ENCODE measurements at places on chromosomes 7 and 10.

DNA sequence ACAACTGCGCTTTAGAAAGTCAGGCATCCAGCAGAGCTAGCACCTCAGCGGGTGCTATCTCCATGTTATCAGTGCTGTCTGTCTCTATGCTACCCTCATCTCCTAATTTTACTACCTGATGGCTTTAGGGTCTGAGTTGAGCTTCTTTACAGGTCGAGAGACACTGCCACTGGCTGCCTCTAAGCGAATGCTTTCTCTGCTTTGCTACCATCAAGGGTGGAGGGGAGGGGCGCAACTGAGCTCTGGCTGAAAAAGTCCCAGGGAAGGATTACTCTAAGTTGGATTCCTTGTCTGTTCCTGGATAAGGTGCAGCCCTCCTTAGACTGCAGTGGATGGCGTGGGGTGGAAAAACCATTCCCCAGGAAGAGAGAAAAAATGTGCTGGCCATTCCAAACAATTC is 105.7 kb downstream of the CDK14 start:
- DNase-seq: no peak

GRCh38 chr10:17423632-17424186 is 30.7 kb downstream of the ST8SIA6 start:
- no peak for DNase-seq

DNA sequence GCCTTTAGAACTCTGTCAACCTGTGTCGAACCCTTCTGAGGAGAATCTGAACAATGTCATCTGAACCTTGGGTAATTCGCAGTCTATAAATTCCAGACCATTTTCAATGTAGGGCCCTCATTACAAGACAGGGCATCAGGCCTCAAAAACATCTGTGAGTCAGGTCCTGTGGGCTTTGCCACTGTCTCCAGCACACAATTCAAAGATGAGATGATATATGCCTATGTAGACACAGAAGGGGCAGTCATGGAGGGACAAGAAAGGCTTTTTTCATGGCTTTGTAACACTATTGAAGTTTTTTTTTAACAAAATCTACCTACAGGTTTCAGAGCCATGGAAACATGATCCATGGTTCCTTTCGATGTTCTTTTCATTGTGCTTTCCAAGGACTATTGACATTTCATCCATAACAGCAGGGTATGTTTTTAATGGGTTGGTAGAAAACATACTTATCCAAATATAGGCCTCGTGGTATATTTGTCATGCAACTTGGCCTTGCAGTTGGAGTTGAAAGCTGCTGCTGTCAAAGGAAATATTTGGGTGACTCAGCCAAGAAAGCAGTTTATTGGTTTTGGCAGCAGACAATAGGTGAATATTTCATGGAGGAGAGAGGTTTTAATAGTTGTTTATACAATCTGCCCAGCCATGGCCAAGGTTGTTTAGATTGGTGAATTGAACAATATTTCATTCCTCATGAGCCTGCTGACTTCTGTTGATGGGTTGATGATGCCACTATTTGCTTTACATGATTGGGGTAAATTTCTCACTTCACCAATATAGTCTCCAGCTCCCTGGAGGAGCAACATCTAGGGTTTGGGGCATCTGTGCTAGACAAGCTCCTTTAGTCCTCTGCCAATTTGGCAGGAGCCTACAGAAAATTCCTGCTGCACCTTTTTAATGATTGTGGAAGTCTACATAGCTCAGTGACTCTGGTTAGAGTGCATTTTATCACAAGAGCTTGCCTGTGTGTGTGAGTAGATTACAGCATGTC is 158.4 kb upstream of the TMEM72 start:
- no peak for DNase-seq

DNA sequence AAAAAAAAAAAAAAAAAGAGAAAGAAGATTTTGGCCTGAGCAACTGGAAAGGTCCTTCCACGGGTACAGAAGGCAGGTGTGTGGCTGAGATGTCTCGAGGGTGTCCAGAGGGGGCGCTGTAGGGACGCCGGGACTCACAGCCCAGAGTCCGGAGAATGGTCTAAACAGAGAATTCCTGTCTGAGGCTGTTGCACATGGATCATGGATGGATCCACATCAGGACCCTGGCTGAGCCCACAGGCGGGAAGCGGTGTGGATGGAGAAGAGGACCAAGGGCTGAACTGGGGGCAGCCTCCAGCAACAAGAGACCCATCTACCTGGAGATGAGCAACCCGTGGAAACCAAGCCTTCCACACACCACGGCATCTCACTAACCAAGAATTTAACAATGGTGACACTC is 55.0 kb downstream of the PKD1L1 start:
- DNase-seq: no peak

GRCh38 chr7:49812534-49812933 is 39.1 kb downstream of the VWC2 start:
- no peak for DNase-seq

DNA sequence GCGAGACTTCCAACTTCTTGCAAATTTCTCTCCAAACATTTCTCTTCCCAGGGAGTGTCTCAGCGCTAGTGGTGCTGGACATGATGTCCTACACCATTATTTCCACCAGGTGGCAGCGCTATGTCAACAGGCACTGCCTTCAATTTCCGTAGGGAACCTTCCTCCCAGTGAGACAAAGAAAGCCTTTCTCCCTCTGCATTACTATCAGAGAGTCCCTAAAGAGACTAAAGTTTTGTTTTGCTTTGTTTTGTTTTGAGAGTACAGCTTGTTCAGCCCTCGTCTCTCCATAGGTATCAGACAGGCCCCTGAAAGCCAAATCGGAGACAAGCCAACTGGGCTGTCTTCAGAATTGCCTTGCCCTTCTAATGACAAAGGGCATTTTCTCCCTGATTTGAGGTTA is 44.2 kb upstream of the GGCT start:
- DNase-seq: peak; percentile 7

GRCh38 chr7:150716368-150716767 is at the start of gene GIMAP1:
TSS of gene GIMAP1 (plus strand) at chr7:150716613. CDS start at chr7:150719048, 2,435 bp downstream.
- DNase-seq: peak; percentile 58

DNA sequence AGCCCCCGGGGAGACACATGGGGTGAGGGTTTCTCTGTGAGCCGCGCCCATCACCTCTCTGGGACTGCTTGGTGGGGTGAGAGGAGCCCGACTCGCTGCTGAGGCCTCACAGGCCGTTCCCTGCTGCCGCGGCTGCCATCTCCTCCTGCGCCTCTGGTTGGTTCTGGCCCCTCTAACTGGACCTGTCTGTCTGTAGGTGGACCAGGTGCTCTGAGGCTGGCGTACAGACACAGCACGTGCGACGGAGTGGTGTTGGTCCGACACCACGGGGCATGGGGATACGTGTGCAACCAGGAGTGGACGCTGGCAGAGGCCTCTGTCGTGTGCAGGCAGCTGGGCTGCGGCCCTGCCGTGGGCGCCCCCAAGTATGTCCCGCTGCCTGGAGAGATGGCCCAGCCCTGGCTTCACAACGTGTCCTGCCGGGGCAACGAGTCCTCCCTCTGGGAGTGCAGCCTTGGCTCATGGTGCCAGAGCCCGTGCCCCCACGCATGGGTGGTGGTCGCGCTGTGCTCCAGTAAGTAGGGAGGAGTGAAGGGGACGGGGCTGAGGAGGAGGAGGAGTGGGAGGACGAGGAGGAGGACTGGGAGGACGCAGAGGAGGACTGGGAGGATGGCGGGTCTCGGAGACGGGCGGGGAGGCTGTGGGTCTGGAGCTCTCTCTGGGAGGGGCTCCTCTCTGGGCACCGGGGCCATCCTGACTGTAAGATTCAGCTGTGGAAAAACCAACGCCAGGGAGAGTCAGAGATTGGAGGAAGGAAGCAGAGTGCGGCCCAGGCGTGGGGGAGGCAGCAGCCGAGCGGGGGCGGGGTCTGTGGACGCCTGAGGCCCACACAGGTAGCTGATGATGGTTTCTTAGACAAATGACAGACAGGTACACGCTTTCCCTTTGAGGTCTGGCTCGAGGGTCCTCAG is 2.6 kb downstream of the SCART1 start:
- no peak for DNase-seq

DNA sequence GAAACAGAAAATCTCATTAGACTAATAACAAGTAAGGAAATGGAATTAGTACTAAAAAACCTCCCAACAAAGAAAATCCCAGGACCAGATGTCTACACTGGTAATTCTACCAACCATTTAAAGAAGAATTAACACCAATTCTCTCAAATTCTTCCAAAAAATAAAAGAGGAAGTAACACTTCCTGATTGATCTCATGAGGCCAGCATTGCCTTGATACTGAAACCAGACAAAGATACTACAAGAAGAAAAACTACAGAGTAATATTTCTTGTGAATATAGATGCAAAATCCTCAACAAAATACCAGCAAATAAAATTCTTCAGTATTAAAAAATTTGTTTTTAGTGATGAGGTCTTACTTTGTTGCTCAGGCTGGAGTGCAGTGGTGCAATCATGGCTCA is 21.3 kb downstream of the GCK start:
- no peak for DNase-seq

- DNase-seq: no peak
Measured at GRCh38 chr7:128132426-128133069, 101.3 kb upstream of the LRRC4 start.

DNA sequence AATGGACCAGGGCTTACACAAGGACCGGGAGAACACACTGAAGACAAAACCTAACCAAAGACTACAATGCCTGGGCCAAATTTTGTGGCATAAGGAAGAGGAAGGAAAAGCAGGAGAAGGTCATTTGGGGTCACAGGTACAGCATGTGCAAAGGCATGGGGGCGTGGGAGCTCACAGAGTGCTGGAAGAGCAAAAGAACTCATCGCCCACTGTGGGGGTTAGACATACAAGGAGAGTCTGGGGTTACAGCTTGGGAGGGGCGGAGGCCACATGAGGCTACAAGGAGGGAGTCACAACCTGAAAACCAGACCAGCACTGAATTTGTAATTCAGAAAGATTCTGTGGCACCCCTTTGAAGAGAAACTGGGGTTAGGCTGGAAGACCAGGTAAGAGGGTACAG is 9.7 kb downstream of the PUS7 start:
- DNase-seq: no peak

DNA sequence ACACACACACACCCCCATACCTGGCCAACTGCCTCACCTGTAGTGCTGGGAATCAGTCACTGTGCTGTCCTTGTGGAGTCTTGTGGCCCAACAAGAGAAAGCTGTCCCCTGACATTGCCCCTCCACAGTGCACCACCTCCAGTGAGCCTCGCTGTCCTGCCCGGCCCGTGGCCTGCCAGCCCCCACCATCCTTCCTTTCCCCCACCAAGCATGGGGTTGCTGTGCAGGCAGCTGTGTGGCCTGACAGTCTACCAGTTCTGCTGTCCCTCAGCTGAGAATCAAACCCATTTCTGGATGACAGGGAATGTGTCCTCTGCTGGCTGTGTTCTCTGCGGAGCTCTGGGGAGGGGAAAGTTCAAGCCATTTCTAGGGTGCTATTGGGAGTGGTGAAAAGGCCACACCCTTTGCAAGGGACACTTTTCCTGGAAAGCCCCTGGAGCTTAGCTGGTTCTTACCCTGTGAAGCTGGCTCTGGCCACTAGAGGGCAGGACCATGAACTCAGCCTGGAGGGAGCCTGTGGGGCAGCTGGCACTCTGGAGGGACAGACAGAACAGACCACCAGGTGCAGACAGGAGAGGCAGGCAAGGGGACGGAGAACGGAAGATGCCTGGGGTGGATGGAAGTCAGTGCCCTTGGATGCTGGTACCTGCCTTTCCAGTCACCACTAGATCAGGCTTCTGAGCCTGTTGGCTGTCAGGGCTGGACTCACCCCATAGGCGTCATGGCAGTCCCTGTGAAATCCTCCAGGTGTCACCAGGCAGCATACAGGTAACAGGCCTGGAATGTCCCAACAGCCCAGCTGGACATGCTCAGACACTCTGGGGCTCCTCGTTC is 10.5 kb upstream of the MTPAP start:
- peak; percentile 44 for DNase-seq

GRCh38 chr7:16284581-16284980 is 136.8 kb downstream of the CRPPA start:
- no peak for DNase-seq

- DNase-seq: no peak
Measured at GRCh38 chr7:137895301-137896221, 48.8 kb upstream of the DGKI start.
